ENCODE measurements at places on chromosomes 3 and 15. TPM values are rescaled to one million over a fixed set of nuclear protein-coding genes. Genes with fewer than 3 reads are reported as not detected.

Gene PLSCR2
- total RNA-seq: not detected

GRCh38 chr3:69323941-69324340 is 61.9 kb downstream of the FRMD4B start:
- no peak for DNase-seq

DNA sequence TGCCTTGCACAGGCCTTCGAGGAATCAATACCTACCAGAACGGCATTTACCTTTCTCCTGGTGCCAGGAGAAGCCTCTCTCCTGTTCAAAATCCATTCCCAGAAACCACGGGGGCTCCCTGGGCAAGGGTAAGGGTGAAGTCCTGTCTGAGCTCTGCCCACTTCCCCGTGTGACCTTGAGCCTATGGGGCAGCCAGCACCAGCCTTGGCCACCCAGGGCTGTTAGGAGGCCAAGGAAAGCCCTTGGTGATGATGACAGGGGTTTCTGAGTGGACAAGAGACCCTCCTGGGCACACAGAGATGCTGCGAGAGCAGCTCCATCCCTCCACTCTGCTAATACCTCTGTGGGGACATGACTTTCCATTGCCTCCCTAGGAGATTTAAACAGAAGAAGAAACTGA is 5.9 kb downstream of the SCN5A start:
- no peak for DNase-seq

GRCh38 chr3:186004209-186004608 is 66.4 kb upstream of the TRA2B start:
- no peak for DNase-seq

- DNase-seq: no peak
Observed at GRCh38 chr15:48564690-48565089, 80.8 kb downstream of the FBN1 start.

- DNase-seq: no peak
Observed at GRCh38 chr3:115890579-115890978, 267.3 kb downstream of the GAP43 start.

- no peak for DNase-seq
Observed at GRCh38 chr15:74807282-74807681, 5.4 kb upstream of the LMAN1L start.

- DNase-seq: no peak
Observed at GRCh38 chr15:85934691-85935090, 140.0 kb upstream of the KLHL25 start.

Gene TF
- total RNA-seq: 4.1 TPM

- DNase-seq: no peak
Observed at GRCh38 chr3:108897883-108898282, 55.8 kb downstream of the GUCA1C start.

DNA sequence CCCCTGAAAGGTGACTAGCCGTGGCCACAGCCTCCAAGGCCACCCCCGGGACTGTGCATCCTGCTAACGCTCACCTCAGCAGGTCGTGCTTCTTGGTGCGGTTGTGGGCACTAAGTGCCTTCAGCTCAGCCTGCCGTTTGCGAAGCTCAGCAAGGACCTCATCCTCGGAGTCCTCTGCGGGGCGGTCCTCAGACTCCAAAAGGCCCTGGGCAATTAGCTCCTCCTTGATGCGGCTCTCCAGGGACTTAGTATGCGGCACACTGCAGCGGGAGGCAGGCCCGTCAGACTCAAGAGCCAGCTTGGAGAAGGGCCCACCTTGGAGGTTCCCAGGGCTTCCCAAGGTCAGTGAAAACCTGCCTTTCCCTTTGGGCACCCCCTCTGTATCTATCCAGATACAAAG is 8.3 kb downstream of the TADA3 start:
- no peak for DNase-seq

DNA sequence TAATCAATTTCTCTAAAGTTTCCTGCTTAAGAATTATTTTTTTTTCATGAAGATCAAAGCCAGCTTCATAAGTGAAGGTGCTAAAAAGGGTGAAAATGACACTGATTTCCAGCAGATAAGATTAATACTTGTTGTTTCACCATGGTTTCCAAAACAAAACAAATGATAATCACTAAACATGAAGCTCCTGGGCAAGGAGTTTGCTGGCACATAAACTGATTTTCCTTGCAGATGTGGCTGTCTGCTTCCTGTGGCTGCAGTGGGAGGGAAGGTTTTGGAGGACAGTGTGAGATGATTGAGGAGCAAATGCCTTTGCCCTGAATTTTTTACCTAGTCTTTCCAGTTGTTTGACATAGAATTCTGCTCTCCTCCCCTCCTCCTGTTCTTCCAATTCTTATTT is 228.8 kb downstream of the DIPK2A start:
- DNase-seq: no peak

GRCh38 chr3:46184469-46184868 is 23.6 kb downstream of the CCR1 start:
- DNase-seq: no peak

Gene GOLGA8B
- total RNA-seq: 28.9 TPM

DNA sequence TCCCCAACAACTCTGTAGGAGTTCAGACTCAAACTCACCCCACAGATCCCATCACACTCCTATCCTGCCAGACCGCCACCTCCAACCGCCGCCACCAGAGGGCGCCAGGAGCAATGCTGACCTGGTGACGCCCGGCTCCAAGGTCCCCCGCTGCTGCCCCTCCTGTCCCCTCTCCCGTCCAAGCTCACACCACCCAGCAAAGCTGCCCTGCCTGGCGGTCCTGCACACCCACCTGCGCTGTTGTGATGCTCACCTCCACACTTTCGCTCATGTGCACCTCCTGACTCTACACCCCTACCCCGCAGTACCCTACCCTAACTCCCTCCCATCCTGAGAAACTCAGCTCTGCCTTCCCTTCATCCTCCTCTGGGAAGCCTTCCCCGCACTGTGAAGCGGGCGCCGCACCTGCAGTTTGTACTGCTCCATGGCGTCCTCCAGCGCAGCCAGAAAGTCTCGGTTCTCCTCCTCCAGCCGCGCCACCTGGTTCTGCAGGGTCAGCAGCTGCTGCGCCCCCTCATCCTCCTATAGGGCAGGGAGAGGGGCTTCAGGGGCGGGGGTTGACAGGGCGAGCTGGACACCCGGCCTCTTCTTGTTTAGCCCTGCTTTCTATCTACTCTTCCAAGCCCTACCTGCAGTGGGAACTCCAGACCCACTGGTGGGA is 7.9 kb downstream of the KIF7 start:
- DNase-seq: peak; percentile 59

- no peak for DNase-seq
Observed at GRCh38 chr3:155946178-155946577, 75.7 kb downstream of the GMPS start.

GRCh38 chr3:57805674-57806073 is 49.6 kb downstream of the SLMAP start:
- no peak for DNase-seq

GRCh38 chr3:38842266-38842965 is 26.4 kb upstream of the SCN10A start:
- no peak for DNase-seq

DNA sequence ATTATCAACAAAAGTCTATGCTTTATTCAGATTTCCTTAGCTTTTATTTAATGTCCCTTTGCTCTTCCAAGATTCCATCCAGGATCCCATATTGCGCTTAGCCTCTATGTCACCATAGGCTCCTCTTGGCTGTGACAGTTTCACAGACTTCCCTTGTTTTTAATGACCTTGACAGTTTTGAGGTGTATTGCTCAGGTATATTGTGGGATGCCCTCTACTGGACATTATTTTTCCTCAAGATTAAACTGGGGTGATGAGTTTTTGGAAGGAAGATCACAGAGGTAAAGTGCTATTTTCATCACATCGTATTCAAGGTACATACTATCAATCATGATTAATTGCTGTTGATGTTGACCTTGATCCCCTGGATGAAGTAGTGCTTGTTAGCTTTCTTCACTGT is 99.1 kb upstream of the SMAD3 start:
- DNase-seq: no peak

- DNase-seq: no peak
Observed at GRCh38 chr3:111610189-111610588, 15.0 kb upstream of the ZBED2 start.

Gene MYD88
- total RNA-seq: 3.7 TPM

Gene ALDH1L1
- total RNA-seq: 1.6 TPM
